ENCODE measurements at places on chromosomes 1 and 21.

DNA sequence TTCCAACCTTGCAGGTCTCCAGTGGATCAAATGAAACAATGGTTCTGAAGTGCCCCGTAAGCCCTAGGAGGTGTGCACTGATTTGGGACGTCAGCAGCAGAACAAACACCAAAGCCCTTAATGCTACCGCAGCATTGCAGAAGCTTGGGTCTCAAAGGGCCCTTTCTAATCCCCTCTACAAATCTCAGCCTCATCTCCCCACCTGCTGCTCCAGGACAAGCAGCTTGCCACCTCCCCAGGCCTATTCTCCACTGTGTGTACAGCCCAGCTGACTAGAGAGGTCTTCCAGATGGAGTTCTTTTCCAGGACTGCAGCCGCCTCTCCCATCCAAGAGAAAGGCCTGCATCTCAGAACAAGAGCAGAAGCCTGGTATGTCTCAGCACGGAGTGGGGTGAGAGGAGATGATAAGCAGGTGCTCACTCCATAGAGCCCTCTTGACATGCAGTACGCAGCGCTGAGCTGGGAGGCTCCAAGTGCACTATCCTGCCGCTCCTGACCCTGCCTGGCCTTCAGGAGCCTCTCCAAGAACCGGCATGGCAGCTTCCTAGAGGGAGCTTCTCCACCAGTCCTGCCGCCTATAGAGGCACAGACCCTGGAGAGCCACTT is 46.3 kb downstream of the MRPL37 start:
- no peak for DNase-seq

DNA sequence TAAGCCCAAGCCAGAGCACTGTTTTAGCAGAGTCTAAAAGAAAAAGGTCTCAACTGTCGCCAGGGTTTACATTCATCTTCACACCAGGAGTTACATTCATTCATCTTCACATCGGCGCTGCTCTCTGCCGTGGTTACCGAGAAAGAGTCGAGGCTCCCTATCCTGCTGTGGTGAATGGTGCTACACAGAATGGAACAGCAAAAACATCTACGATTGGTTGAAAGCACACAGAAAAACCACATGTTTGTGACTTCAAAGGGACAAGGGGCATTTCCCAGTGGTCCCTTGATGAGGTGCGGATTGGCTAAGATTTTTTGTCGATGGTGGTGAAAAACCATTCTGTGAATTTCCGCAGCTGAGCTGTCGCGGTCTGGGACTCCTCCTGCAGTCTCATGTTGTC is 231.1 kb downstream of the SIPA1L2 start:
- DNase-seq: no peak

DNA sequence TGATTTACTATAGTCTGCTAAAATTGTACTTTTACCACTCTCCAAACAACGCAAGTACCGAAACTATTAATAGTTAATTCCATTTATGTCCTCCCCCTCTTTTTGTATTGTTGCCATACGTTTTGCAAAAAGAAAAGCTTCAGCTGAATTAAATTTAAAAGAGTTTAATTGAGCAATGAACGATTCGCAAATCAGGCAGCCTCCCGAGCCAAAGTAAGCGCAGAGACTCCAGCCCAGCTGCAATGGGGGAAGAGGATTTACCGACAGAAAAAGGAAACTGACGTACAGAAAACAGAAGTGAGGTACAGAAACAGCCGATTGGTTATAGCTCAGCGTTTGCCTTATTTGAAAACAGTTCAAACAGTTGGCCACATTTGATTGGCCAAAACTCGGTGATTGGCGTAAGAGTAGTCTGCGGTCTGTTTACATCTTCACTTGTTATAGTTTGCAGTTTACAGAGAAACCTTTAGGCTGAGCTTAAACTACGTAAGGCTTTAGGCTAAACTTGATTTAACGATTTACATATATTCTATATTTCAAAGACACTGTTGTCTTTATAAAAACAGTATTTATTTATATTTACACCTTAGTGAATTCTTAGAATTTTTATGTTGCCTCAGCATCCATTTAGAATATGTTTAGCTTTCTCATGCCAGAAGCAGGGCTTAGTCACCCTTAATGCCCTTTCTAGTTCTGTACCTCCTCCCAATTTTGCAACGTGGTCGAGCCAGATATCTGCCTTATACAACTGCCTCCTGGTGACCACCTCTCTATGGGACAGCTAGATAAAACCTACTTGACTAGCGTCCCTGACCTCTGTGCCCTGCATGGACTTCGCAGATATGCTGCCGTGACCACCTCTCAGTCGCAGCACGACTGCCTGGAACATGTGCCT is 23.8 kb downstream of the CR1 start:
- no peak for DNase-seq

DNA sequence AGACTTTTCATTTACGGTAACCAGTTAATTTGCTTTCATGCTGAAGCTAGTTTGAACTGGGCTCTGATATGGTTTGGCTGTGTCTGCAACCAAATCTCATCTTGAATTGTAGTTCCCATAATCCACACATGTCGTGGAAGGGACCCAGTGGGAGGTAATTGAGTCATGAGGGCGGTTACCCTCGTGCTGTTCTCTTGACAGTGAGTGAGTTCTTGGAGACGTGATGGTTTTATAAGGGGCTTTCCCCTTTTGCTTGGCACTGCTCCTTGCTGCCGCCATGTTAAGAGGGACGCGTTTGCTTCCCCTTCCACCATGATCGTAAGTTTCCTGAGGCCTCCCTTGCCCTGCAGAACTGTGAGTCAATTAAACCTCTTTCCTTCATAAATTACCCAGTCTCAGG is 10.3 kb upstream of the FHAD1 start:
- DNase-seq: no peak

- DNase-seq: no peak
These were observed 38.9 kb upstream of the ADARB1 start for GRCh38 chr21:45035477-45035848.

DNA sequence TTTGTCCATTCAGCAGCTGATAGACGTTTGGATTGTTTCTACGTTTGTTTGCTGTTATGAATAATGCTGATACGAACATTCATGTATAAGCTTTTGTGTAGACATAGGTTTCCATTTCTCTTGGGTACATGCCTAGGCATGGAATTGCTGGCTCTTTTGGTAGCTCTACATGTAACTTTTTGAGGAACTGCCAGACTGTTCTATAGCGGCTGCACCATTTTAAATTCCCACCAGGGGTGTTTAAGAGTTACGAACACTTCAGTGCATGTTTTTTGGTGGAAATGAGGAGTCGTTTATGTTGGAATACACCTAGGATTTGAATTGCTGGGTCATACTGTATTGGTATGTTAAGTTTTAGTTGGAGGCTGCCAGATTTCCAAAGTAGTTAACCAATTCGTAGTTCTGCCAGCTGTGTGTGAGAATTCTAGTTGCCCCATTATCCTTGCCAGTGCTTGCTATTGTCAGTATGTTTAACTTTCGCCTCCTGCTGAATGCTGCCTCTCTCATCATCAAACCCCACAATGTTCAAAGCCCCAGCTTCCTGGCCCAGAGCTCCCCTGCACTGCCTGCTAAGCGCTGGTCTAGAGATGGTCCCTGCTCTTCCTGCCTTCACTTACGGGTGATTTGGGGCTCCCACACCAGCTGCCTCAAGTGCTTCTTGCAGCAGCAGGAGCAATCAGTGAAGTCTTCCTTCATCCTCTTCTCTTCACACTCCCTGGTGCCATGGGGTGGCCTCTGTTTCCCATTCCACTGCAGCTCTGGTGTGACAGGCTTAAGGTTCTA is 81.0 kb downstream of the MAN1C1 start:
- no peak for DNase-seq

DNA sequence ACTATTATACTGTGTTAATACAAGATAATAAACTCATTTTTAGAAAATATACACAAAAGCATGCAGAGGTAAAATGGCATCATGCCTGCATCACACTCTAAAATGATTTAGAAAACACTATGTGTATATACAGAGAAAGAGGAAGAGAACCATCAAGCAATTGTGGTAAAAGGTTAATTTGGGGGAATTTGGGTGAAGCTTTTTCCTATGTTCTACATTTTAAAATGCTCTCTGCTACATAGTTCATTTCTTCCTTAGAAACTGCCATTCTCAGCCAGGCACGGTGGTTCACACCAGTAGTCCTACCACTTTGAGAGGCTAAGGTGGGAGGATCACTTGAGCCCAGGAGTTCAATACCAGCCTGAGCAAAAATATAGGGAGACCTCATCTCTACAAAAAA is 44.1 kb downstream of the GON4L start:
- DNase-seq: no peak

- DNase-seq: no peak
These were observed 13.7 kb downstream of the ENO1 start for GRCh38 chr1:8864713-8865344.

DNA sequence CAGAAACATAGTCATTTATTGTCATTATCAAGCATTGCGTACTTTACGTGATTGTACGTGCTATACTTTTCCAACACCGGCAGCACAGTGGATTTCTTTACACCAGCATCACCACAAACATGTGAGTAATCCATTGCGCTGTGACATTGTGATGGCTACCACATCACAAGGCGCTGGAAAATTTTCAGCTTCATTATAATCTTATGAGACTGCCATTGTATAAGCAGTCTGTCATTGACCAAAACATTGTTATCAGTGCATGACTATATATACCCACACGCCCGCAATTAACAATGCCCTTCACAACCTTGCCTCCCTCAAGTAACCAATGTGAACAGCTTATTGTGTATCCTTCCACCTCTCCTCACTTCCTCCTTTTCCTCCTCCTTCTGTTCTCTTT is 137.6 kb downstream of the ZZZ3 start:
- no peak for DNase-seq

DNA sequence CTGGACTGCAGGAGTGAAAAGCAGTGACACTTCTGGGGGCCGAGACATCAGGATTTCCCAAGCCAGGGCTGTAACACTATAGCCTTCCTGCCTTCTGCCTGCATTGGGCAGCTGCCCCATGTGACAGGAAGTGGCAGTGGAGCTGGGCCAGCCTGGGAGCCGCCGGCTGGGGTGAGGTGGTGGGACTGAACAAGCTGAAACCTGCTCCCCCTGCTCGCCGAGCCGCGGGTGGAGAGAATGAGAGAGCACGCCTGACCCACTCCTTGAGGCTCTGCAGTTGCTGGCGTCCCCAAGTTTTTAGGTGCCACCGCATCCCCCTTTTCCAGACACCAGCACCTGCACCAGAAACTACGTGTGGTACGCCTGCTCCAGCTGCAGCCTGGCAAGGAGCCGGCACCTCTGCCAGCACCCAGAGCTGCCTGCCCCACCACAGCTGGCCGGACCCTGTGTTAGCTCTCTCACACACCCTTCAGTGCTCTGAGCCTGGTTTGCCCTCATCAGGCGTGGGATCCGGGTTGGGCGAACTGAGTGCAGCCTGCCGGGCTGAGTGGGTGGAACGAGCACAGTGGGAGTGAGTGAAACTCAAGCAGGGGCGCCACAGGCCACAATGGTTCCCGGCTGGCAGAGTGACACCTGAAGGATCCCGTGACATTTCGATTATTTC is 119.4 kb downstream of the AKT3 start:
- DNase-seq: no peak

GRCh38 chr1:19644395-19644680 is 227 bp downstream of the NBL1 start:
- DNase-seq: no peak

DNA sequence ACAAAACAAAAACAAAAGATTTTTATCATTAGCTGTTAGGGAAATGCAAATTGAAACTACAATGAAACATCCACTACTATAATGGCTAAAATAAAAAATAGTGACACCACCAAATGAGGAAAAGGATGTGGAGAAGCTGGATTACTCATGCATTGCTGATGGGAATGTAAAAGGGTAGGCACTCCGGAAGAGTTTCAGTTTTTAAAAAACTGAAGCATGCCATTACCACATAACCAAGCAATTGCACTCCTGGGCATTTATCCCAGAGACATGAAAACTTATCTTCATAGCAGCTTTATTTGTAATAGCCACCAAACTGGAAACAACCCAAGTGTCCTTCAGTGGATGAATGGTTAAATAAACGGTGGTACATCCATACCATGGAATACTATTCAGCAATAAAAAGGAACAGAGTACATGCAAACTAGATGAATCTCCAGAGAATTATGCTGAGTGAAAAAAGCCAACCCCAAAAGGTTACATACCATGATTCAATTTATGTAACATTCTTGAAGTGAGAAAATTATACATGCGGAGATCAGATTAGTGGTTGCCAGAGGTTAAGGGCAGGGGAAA is 14.5 kb upstream of the CFAP298 start:
- no peak for DNase-seq

GRCh38 chr1:154962156-154962749 is 671 bp upstream of the PYGO2 start:
- no peak for DNase-seq

DNA sequence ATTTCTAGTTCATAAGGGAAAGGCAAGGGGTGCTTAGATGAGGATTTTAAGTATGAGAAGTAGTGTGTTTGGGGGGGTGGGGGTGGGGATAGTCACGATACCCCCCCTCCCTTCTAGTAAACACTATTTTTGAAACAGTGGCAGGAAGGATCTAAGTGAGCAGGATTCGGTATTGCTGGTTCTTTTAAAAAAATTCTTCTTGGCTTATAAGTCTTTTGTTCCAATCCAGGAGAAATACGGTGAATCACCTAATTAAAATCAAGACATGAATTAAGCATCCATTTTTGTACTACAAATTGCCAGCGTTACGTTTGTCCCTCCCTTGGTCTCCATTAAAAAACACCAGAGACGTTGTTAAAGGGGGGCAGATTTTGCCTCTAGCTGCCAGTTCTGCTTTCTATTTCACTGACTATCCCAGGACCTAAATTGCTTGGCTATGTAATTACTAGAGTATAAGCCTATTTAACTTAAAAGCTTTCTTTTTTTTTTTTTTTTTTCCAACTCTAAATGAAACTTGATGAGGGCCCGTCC is 911 bp downstream of the LMO4 start:
- no peak for DNase-seq

DNA sequence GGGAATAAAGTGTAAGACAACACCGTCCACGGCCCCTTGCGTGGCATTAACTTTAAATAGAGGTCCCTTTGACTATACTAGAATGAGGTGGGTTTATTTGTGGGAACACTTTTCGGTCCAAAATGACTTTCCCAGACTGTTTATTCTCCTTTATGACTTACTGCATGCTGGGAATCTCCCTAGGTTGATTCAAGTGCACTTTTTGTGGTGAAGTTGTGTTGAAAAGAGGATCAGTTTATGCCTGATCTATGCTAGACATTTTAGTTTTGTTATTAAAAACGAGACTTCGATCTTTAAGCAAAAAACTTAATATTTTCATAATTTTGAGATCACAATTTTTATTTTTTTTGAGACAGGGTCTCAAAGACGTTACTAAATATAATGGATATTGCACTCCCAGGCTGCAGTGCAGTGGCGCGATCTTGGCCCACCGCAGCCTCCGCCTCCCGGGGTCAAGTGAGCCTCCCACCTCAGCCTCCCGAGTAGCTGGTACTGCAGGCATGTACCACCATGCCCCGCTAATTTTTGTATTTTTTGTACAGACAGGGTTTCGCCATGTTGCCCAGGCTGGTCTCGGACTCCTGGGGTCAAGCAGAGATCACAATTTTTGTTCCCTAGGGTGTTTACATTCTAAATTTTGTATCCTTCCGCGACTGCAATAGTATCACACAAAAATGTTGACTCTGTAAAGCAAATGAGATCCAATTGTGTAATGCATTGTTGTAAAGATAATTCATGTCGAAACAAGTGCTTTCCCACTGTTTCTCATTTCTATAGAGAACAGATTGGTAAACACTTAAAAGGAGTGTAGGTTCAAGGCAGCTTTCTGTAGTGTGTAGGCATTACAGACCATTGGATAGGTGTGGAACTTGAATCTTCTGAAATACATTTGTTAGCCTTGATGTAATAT is 1.6 kb downstream of the CDC42 start:
- DNase-seq: no peak

All from stimulated activated effector memory CD8-positive, alpha-beta T cell treated with anti-CD3 and anti-CD28 coated beads, Interleukin-12 subunit alpha, Interleukin-12 subunit beta, amount 100 ng/mL, for 72 hours (primary cell).